ENCODE measurements at places on chromosomes 4 and X.

GRCh38 chr4:61675464-61675863, 475.3 kb downstream of the ADGRL3 start:
- no peak for DNase-seq

DNA sequence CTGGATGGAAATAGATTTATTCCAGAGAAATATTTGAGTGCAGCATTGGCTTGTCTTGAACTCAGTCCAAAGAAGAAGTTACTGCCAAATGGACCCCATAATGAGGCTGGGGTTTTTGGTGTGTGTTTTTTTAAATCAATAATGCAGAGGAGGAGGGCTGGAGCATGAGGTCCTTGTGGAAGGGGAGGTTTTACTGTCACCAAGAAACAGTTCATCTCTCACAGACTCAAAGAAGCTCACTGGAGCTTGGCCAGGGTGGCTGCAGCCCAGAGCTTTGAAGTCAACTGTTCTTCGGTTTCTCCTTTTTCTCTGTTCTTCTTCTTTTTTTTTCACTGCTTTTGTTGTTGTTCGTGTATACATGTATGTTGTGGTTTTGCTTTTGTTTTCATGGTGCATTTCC, 377.7 kb downstream of the FBXW7 start:
- no peak for DNase-seq

DNA sequence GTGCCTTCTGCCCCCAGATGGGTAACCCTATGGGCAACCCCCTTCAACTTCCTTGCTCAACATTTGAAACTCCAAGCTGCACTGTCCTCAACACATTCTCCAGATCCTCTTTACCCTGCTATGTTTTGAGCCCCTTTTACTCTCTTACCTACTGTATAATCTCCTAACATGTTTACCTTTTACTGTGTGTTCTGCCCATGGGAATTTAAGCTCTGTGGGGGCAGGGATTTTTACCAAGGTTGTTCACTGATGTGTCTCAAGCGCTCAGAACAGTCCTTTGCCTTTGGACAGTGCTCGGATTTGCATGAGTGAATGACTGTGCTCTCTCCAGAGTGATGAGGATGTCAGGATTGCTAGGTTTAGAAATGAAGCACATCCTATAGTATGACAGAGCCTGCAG, 53.2 kb downstream of the SORBS2 start:
- DNase-seq, result no peak

DNA sequence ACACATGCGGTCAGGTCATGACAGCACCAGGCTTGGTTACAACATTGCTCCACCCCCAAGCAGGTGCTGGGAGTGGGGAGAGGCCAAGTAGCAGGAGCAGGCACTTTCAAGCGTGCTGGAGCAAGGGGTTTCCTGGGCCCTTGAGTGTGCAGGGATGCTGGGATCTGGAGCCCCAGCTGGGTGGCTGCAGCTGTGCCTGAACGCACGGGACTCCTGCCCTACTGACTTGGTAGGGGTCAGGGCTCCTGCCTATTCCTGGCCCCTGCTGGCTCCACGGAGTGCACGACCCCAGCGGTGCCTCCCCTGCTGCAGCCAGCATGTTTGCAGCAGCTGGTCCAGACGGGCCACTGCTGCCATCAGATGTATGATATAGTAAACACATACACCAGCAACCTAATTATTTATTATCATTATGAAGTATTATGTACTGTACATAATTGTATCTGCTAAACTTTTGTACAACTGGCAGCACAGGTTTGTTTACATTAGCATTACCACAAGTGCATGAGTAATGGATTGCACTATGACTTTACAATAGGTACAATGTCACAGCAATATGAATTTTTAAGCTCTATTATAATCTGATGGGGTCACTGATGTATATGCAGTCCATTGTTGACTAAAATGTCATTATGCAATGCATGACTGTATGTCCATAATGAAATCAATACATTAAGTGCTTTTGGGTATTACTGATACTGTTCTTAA, 620.6 kb downstream of the RAPGEF2 start:
- DNase-seq, result no peak

- DNase-seq, result no peak
Observed at GRCh38 chrX:40437348-40437747, 143.4 kb upstream of the ATP6AP2 start.

DNA sequence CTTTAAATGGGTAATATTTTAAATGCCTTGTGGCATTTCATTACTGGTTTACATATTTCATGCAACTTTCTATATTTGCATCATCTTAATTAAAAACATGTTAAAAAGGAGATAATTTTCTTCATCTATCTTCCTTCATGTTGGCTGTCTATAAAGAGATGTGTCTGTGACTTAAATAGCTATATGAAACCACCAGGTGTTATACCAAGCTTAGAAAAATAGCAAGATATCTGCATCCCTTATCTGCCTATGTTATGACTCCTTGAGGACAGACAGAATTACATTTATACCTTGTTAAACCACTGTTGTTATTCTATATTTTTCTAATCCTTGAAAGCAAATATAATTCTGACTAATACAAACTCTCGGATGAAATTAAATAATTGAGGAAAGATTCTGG, 763.8 kb upstream of the GALNTL6 start:
- DNase-seq, result no peak

DNA sequence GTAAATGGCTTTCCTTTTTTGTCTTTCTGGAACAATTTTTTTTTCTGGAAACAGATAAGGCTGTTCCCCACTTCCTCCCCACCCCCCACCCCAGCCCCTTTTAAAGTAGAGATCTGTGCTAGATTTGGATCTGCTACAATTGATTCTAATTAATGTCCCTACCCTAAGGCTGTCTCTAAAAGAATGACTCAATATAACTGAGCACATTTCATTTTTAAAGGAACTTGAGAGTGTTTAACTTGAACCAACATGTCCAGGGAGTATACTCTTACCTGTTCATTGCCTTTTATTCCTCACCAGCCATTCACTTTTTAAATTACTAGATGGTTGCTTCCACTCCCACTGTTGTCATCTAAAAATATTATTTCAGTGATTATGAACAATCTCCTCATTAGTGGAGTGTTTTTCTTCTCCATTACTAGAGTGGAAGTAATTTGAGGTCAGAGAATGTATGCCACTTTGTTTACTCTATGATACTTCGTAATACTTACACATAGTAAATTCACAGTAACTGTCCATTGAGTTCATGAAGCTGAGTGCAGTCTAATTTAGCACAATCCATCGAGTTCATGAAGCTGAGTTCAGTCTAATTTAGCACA, 14.1 kb upstream of the CNOT6L start:
- DNase-seq, result no peak

GRCh38 chr4:17763416-17763815, 18.0 kb downstream of the FAM184B start:
- no peak for DNase-seq

GRCh38 chr4:153025406-153025805, 89.3 kb downstream of the FHDC1 start:
- DNase-seq, result no peak

All from fibroblast of upper back skin (primary cell).